Stimulated activated naive CD4-positive, alpha-beta T cell (primary cell): ENCODE measurements at places on chromosomes 1 and 21.

GRCh38 chr1:100037656-100037926, 67.8 kb downstream of the SLC35A3 start:
- DNase-seq, result no peak

DNA sequence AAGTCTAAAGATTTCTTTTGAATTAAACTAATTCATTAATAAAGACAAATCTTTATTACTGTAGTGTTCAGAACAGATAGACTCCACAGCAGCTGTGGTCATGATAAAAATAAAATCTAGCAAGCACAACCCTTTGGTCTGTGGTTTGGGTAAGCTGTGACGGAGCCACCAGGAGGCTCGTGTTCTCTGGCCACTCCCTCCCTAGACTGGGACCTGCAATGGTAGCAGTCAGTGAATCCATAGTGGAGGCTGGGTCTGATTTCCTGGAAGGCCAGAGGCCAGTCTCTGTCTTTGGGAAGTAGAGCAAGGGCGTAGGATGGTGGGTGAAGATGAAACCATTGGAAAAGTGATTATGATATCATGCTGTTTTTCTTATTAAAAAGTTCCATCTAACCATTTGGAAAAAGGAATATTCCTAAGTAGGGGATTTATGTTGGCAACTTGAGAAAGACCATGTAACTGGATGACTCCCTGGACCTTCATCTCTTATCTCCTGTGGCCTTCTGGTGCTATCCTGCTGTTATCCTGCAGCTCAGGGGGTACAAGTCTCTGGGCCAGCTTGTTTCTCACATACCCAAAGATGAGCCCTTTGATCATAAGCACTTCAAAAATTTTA, 39.0 kb downstream of the TENT5C start:
- no peak for DNase-seq

GRCh38 chr1:232226197-232226712, 403.7 kb downstream of the SIPA1L2 start:
- DNase-seq, result no peak

GRCh38 chr1:247833601-247834000, 8.1 kb downstream of the OR11L1 start:
- no peak for DNase-seq

DNA sequence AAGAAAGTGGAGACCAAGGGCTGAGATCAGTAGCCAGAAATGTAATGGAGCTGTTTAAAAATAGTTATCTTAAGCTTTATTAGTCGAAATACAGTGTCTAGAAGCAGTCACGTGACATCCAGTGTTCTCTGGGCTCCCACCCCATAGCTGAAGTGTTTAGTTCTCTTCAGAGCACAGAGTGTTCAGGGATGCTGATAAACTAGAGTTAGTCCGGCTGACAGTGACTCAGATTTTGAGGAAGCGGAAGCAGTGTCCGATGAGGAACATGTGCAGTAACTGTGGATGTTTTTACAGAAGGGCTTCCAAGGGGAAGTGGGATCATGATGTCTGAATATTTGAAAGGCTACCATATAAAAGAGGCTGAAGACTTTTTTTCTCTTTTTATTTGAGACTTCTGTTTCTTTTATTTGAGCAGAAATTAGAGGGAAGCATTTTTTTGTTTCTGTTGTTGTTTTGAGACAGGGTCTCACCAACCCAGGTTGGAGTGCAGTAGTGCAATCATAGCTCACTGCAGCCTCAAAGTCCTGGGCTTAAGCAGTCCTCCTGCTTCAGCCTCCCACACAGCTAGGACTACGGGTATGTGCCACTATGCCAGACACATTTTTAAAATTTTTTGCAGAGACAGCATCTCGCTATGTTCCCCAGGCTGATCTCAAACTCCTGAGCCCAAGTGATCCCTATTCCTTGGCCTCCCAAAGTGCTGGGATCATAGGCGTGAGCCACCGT, 124.2 kb downstream of the GALNT2 start:
- no peak for DNase-seq

DNA sequence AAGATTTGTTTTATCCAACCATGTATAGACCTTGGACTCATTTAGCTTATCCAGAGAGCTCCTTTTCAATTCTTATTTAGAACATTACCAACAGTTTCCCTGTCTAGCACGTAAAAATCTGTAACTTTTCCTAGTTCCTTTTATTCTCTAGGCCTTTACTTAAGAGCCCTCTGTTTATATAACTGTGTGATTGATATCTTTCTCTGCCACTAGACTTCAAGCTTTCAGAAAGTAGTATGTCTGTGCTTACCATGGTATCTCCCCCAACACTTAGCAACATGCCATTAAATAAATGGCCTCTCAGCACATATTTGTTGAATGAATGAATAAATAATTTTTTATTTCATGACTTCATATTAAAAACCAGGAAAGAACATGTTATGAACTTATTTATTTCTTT, 209.4 kb downstream of the PTPRC start:
- DNase-seq, result no peak

- DNase-seq, result no peak
These were observed 42.8 kb downstream of the SHCBP1L start for GRCh38 chr1:182910143-182910542.

DNA sequence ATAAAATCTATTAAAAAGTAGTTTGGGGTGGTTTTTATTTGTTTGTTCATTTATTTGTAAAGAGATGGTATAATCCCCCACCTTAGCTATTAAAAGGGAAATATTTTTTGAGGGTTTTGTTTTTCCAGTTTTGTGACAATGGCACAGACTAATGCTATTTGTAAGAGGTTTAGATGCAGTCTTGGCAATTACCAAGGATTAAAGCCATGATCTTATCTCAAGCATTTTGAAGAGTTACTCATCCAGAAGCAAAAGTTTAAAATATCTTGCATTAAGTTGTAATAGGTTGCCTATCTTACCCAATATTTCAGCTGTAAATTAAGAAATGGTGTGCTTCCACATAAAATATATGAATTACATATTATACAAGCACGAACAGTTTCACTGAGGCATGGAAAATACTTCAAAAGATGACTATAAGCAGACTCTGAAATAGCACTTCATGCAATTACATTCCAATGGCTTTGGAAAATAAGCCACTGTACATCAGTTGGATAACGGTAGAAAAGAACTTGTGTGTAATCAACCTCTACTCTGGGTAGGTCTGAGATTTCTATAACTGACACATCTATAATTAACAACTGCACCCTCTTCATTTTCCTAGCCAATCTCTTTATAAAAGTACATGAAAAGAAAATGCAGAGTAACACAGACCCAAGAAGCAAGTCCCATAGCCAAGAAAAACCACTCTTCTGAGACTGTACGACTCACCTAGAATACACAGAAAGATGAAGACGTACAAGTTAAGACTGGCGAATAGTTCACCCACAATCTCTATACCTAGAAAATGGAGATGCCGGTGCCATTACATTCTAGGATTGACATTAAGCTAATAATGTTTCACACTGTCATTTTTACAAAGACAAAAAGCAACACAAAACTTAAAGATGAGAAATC, 95.2 kb downstream of the PTPN14 start:
- no peak for DNase-seq

DNA sequence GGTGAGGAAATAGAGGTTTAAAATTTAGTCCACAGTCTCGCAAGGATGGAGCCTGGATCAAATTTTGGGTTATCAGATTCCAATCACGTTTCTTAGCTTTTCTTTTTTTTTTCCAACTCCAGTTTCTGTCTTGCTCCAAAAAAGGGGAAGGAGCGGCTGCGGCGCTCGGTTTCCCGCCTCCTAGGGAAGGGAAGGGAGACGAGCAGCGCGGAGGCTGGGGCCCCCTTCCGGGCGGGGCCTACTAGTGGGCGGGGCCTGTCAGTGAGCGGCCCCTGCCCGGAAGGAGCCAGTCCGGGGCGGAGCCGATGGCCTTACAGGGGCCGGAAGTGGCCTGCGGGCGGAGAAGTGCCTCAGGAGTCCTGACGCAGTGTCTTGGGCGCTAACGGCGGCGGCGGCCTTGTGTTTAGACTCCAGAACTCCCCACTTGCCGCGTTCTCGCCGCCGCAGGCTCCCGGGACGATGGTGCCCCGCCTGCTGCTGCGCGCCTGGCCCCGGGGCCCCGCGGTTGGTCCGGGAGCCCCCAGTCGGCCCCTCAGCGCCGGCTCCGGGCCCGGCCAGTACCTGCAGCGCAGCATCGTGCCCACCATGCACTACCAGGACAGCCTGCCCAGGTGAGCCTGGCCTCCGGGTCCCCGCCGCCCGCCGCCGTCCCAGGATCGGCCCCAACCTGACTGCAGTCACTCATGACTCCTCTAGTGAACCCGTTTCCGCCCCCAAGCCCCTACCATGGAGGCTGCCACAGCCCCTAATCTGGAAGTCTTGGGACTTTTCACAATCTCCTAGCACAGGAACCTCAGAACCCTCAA, at the start of gene CPT2:
Gene CPT2, plus strand, starts transcription at position 340 of the 806 bp plus-strand sequence. Its CDS starts 120 bp downstream, at position 460.
- peak; percentile 88 for DNase-seq

DNA sequence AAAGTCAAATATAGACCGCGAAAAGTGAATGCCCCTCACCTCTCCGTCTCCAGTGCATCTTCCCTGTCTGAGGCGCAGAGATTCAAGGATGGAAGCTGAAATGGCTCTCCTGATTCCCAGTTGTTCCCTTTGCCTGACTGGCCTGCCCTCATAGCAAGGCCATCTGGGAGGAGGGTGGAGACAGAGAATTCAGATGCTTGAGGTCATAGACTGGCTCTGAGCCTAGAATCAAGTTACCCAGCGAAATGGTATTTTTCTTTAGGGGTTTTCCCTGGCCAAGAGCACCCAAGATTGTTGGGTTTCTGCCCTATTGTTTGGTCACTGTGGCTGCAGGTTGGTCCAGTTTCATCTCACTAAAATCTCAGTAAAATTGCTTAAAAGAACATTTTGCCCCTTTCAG, 7.2 kb downstream of the METTL13 start:
- DNase-seq, result no peak

DNA sequence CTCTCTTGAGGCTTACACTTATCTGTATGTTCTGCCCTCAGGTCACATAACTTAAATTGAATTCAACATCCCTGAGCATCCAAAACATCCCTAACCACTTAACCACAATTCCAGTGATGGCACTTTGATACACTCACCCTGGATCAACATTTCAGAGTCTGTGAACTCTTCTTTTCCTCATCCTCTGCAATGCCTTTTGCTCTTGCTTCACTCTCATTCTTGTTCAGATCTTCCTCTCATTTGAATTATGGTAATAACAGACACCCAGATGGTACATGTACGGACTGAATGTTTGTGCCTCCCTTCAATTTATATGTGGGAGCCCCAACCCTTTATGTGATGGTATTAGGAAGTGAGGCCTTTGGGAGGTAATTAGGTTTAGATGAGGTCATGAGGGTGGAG, 33.4 kb downstream of the PTGER3 start:
- no peak for DNase-seq

DNA sequence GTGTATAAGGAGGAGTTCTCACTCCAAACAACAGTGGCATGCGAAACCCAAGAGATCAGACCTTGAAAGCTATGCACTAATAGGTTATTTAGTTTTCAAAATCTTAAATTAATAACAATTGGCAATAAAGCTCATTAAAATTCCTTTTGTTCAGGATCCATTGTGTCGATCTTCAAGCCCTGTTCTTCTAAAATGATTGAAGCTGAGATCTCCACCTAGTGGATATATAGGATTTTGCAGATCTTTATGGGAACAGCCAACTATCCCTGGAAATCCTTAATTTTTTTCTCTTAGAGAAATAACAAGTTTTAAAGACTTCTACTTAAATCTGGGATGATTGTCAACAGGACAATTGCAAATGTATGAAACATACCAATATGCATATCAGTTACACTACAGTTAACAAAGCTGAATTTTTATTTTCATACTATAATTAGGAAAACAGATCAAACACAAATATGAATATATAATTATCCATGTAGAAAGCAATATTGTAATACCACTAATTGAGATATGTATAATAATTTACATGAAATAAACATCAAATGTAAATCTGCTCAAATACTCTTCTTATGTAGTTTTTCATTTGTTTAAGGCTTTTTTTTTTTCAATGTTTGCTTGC, 43.3 kb downstream of the LRRC53 start:
- DNase-seq, result no peak

DNA sequence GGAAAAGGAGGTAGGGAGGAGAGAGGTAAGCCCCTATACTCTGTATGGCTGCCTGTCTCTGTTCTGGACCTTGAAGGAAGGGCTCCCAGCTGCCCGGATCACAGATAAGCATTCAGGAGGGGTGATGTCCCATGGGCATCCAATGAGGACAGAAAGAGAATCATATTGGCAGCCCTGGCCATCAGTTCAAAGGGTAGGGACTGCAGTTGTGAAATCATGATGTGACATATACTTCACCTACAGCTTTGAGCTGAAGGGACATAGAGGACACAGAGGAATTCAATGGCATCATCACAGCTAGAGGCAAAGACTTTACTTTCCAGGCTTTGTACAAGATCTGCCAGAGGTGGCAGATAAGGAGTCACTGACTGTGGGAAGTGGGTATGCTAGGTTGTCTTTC, 21.6 kb downstream of the DDX20 start:
- DNase-seq, result no peak

DNA sequence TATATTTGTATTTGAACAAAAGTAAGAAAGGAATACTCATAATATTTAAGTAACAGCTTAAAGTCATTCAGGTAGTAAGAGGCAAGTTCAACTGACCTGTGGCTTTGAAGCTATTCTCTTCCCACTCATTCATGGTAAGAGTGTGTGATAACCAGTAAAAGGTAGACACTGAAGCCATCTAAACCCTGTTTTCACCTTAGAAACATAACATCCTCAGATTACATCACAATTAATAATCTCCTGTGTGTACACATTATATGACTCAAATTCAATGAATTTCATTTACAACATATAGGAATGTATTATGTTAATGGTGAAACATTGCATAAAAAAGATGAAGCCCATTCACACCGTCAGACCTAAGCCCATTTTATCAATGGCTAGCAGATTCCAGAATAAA, 364.8 kb upstream of the SNX7 start:
- no peak for DNase-seq

- DNase-seq, result no peak
These were observed 440 bp upstream of the LENEP start for GRCh38 chr1:154992721-154993571.

- no peak for DNase-seq
These were observed 7.3 kb downstream of the POU2F1 start for GRCh38 chr1:167227934-167228378.

DNA sequence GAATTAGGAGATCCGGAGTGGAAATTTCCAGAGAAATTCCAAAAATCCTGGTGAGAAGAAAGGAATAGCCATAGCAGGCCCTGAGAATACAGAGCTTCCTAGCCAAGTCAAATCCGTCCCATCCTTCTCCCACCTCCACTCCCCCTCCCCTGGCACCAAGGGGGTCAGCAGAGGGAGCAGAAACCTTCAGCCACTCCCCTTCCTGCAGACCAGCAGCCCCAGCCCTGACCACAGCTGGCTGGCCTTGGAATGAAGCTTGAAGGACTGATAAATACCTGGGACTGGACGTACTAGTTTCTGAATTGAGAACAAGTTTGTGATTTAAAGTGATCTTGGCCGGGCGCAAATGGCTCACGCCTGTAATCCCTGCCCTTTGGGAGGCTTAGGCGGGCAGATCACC, 13.8 kb upstream of the RIPPLY3 start:
- no peak for DNase-seq

- peak; percentile 7 for DNase-seq
These were observed 2.1 kb upstream of the KIF21B start for GRCh38 chr1:201025571-201026002.
